ELR (cell line): ENCODE measurements at places on chromosomes 12 and 14.

DNA sequence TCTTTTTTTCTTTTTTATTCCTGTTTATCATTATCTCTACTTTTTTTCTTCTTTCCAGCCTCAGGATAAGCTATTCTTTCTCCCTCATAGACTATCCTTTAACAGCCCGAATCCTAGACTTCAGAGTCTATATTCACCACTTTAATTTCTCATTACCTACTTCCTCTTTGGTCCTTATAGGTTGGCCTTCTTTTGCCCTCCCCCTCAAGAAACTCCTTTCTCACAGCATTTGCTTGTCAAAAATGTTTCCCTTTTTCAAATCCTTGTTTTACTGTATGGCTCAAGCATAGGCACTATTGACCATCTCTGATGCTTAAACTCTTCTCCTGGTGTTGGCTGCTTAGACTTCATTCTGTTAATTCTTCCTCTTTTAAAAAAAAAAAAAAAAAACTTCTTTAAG, 52.5 kb downstream of the KIAA0586 start:
- DNase-seq = no peak

- no peak for DNase-seq
These were observed 44.6 kb downstream of the CEP83 start for GRCh38 chr12:94415066-94415465.

GRCh38 chr12:111720457-111720856, 34.6 kb downstream of the ACAD10 start:
- DNase-seq = no peak

- DNase-seq = no peak
These were observed 218.1 kb upstream of the RTL1 start for GRCh38 chr14:101121508-101122139.

- no peak for DNase-seq
These were observed 1.5 kb upstream of the CCDC63 start for GRCh38 chr12:110845339-110845682.
